COR-L47 (cell line): ENCODE measurements at places on chromosomes 4 and X.

DNA sequence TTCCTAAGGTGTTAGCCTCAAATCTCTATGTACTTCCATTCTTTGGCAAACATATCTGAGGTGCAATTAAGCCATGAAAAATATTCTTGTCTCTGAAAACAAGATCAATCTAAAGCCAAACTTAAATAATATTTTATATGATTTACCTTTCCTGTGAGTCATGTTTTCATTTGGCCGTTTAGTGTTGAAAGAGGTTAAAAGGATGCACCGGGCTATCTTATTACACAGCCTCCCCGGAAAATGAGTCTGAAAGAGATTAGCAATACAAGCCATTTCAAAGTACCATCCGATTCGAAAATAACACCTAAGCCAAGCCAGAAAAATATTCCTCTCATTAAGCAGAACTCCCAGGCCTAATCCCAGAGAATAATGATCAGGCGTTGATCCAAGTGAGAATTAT lies 161.5 kb upstream of the EPHA5 start:
- DNase-seq: no peak

GRCh38 chr4:84235126-84235944 lies 263.8 kb downstream of the NKX6-1 start:
- DNase-seq: no peak

- DNase-seq: no peak
Observed at GRCh38 chrX:100649550-100650356, 5.8 kb downstream of the SRPX2 start.

DNA sequence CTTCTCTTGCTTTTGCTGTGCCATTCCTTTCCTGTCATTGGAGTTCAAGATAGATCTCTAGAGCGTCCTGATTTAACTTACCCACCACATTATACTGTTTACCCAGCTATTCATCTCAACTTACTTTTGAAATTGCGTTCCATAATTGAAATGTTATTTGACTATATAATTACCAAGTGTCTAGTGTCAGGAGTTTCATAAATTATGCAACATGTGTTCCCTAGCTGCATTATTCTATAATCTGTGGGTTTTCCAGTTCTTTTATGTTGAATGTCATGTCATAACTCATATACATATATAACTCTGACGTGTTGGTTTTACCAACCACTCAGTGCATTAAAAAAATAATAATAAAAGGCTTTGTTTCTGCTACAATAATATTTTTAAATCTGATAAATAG lies 285.9 kb upstream of the ARSJ start:
- peak; percentile 73 for DNase-seq
